Pancreas (tissue), 10 donors: ENCODE measurements at places on chromosomes 16 and 17. TPM values are rescaled to one million over a fixed set of nuclear protein-coding genes. Genes with fewer than 3 reads are reported as not detected.

Gene EIF3CL
- total RNA-seq, result 68.6 TPM

Gene PPP1R27
- total RNA-seq, result not detected

GRCh38 chr17:3639981-3640596, 3.5 kb downstream of the CTNS start:
- peak; percentile 74 for DNase-seq
- peaks cover 22% of the 10 kb centered on the region for H3K4me1 ChIP-seq
- peak overlapping the region; percentile 55 for H3K27ac ChIP-seq
- H3K36me3 ChIP-seq, result no peaks in the 10 kb centered on the region

Gene MGAT5B
- 0.24 TPM for total RNA-seq

GRCh38 chr16:4488499-4488967, 12.3 kb downstream of the HMOX2 start:
- no peak overlapping the region for H3K4me3 ChIP-seq
- H3K36me3 ChIP-seq, result no peaks in the 10 kb centered on the region
- no peak overlapping the region for H3K27ac ChIP-seq
- no peak for DNase-seq
- H3K27me3 ChIP-seq, result no peaks in the 10 kb centered on the region

Gene KIF2B
- not detected for total RNA-seq

DNA sequence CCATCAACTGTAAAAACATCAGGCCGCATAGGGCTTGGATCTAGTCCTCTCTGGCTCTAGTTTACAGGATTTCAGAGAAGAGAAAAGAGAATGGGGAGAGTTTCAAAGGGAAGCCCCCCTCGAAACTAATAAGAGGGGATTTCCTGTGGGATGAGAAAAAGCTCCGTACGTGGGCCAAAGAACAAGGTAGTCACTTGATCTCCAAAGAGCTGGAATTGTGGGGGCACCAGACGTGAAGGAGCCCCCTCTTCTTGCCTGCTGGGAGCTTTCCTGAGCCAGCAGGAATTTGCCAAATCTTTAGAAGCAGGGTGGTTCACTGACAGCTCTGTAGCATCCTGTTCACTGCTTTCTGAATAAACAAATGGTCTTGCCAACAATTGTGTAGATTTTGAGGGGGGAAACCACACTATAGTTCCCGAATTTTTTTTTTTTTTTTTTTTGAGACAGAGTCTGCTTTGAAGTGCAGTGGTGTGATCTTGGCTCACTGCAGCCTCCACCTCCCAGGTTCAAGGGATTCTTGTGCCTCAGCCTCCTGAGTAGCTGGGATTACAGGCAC, 7.0 kb upstream of the TMIGD1 start:
- no peaks in the 10 kb centered on the region for H3K36me3 ChIP-seq
- H3K27me3 ChIP-seq, result no peaks in the 10 kb centered on the region
- no peak overlapping the region for H3K4me3 ChIP-seq
- no peak overlapping the region for H3K27ac ChIP-seq
- DNase-seq, result no peak
- peaks cover 27% of the 10 kb centered on the region for H3K4me1 ChIP-seq

- H3K4me3 ChIP-seq, result no peak overlapping the region
- DNase-seq, result peak; percentile 71
- H3K27ac ChIP-seq, result no peak overlapping the region
- H3K36me3 ChIP-seq, result peaks cover 66% of the 10 kb centered on the region
Observed at GRCh38 chr17:37701496-37701898, 43.4 kb downstream of the HNF1B start.

Gene IL34
- total RNA-seq, result 2.1 TPM

GRCh38 chr17:73192894-73193701, at the start of gene COG1:
Gene COG1, plus strand, starts transcription at chr17:73193055. Its CDS starts 15 bp downstream, at chr17:73193070.
- peak; percentile 81 for DNase-seq
- H3K27ac ChIP-seq, result peak within 1 kb of the TSS; percentile 85
- H3K4me3 ChIP-seq, result peak within 1 kb of the TSS; percentile 64
- H3K27me3 ChIP-seq, result no peaks in the 10 kb centered on the region
